ENCODE measurements at places on chromosomes 4 and X.

GRCh38 chrX:76920607-76921006 lies 493.1 kb downstream of the MAGEE1 start:
- no peak for DNase-seq

GRCh38 chr4:188218392-188218791 lies 79.2 kb downstream of the TRIML1 start:
- DNase-seq, result no peak

DNA sequence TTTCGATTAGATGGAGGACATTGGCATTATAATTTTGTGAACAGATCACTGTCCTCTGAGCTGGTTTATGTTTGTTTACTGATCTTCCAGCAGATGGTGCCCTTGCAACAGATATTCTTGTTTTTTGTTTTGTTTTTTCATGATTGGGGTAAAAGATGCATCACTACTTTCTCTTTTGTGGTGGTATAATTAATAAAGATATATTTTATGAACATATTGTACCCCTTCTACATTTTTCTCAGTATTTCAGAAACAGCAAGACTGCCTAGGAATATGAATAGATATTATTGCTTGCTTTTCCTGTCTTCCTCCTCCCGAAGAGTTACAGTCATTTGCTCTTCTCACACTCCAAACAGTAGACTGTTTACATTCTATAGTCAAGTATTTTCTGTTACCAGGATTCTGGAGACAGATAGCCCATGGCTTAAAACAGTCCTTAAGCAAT lies 905.2 kb downstream of the TRAM1L1 start:
- no peak for DNase-seq

DNA sequence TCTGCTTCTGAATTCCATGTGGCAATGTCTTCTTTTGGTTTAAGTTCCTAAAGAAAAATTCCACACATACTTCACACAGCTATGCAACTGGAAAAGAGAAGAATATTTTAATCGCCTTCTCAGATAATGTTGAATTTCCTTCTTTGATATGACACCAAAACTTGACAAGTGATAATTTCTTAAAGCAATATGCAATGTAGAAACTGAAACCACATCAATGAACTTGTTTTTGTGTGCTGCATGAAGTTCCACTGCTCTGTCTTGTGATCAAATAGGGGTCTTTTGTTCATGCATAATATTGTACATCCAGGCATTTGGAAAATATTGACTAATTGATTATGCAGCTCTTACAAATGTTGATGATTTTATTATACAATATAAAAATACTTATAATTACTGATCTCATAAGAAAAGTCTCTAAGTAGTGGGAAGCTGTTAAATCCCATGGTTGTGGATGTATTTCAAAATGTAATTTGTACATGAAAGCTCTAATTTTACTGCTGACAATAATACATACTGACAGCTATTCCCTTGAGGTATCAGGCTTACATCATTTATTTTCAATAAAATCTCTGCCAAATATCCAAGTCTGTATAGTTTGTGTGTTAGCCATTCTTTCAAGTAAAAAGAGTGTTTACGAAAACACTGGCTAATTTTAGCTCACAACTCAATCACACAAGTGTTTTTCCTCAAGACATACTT lies 56.5 kb downstream of the AGA start:
- DNase-seq, result no peak

DNA sequence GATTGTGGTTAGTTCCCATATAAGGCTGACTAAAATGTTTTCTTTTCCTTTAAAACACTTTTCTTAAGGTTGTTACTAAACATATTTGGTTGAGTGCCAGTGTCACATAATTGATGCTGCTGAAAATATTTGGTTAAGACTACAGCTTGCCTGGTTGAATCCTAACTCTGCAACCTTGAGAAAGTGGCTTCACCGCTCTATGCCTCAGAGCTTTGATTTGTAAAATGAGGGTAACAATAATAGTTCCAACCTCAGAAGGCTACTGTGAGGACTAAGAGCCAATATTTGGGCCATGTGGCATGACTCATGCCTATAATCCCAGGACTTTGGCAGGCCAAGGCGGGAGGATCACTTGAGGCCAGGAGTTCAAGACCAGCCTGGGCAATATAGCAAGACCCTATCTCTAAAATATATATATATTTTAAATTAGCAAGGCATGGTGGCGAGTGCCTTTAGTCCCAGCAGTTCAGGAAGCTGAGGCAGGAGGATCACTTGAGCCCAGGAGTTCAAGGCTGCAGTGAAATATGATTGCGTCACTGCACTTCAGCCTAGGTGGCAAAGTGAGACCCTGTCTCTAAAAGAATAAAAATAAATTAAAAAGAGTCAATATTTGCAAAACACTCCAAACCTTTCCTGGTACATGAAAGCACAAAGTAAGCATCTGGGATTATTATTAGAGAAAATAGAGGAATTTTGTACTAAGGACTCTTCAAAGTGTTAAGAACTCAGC lies 7.1 kb upstream of the NEIL3 start:
- no peak for DNase-seq

DNA sequence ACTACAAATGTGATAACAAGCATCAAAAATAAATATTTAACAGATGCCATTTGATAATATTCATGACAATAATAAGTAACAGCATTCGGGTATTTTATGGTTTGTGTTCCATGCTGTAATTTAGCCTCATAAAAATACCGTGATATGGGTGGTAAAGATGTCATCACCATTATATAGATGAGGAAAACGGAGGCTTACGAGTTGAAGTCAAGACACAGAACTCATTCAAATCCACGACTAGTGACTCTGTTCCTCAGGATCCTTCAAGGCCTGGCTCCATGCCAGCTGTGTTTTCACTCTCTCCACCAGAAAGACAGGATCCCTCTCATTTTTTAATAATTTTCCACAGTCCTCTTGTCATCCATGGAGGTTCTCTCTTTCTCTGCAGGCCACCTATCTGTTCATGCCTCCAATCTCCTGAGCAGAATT lies 94.5 kb downstream of the APBB2 start:
- no peak for DNase-seq

GRCh38 chrX:49309401-49309981 lies 6.0 kb downstream of the GAGE10 start:
- DNase-seq, result no peak

GRCh38 chr4:83252782-83253405 lies 31.7 kb downstream of the COQ2 start:
- no peak for DNase-seq

- DNase-seq, result no peak
Measured at GRCh38 chr4:100838286-100838685, 320.5 kb upstream of the EMCN start.

DNA sequence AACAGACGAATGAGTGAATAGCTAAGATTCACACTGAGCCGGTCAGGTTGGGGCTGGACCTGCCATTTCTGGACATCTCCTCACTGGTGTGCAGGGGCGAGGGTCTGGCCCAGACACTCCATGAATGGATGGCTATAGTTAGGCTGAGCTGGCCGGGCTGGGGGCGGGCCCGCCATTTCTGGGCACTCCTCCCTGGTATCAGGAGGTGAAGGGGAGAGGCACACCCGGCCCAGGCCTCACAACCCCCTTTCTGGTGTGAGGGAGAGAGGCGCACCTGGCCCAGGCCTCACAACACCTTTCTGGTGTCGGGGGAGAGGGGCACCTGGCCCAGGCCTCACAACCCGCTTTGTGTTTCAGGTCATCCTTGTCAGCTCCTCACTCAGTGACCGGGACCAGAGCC lies 203.2 kb upstream of the PSAPL1 start:
- peak; percentile 37 for DNase-seq

- no peak for DNase-seq
Measured at GRCh38 chrX:150872773-150873336, 25.6 kb downstream of the CD99L2 start.

DNA sequence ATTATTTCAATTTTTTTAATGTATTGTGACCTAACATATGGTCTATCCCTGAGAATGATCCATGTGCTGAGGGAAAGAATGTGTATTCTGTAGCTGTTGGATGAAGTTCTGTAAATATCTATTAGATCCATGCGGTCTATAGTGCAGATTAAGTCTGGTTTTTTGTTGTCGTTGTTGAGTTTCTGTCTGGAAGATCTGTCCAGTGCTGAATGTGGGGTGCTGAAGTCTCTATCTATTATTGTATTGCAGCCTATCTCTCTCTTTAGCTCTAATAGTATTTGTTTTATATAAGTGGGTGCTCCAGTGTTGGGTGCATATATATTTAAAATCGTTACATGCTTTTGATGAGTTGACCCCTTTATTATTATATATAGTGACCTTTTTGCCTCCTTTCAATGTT lies 26.2 kb upstream of the PAGE3 start:
- DNase-seq, result no peak

GRCh38 chr4:100417565-100417964 lies 100.3 kb downstream of the EMCN start:
- DNase-seq, result no peak

DNA sequence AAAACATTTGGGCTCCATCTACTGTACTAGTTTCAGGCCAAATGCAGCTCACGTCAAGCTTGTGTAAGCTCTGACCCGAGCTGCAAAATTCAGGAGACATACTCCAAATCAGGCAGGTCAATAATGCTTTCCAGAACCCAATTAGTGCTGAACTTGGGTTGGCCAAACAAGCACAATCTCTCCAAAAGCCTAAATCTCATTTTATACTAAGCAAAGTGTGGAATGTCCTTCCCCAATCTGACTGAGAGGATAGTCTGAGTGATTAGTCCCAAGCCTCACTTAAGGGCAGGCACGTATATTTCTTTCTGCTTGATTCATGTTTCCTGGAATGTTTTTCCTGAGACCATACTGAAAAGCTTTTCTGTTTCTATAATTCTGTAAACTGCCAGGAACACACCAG lies 79.9 kb downstream of the NKX6-1 start:
- no peak for DNase-seq

- DNase-seq, result no peak
Measured at GRCh38 chrX:69177511-69178162, 12.4 kb upstream of the PJA1 start.

DNA sequence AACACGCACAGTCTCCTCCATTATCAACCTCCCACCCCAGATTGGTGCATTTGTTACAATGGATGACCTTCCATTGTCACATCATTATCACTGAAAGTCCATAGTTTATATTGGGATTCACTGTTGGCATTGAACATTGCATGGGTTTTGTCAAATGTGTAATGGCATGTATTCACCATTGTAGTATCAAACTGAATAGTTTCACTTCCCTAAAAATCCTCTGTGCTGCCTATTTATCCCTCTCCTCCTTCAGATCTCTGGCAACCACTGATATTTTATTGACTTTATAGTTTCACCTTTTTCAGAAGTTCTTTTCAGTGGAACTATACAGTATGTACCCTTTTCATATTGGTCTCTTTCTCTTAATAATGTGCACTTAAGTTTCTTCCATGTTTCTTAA lies 1565.4 kb downstream of the PCDH18 start:
- no peak for DNase-seq

- no peak for DNase-seq
Measured at GRCh38 chr4:155781249-155781831, 22.5 kb downstream of the GUCY1B1 start.

DNA sequence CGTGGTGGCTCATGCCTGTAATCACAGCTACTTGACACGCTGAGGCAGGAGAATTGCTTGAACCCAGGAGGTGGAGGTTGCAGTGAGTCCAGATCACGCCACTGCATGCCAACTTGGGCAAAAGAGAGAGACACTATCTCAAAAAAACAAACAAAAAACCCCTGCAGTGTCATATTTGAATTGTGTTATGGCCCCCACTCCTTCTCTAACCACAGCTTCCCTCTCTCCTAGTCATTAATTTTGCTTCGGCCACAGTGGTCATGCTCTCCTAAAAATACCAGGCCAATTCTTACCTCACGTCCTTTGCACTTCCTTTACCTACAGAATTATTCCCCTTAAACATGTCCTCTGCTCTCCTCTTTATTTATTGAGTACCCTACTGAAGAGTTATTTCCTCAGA lies 206.1 kb downstream of the PPP3CA start:
- DNase-seq, result no peak

GRCh38 chr4:103375278-103375677 lies 177.1 kb upstream of the CENPE start:
- DNase-seq, result no peak

GRCh38 chr4:140893939-140894338 lies 137.8 kb upstream of the TBC1D9 start:
- DNase-seq, result no peak

DNA sequence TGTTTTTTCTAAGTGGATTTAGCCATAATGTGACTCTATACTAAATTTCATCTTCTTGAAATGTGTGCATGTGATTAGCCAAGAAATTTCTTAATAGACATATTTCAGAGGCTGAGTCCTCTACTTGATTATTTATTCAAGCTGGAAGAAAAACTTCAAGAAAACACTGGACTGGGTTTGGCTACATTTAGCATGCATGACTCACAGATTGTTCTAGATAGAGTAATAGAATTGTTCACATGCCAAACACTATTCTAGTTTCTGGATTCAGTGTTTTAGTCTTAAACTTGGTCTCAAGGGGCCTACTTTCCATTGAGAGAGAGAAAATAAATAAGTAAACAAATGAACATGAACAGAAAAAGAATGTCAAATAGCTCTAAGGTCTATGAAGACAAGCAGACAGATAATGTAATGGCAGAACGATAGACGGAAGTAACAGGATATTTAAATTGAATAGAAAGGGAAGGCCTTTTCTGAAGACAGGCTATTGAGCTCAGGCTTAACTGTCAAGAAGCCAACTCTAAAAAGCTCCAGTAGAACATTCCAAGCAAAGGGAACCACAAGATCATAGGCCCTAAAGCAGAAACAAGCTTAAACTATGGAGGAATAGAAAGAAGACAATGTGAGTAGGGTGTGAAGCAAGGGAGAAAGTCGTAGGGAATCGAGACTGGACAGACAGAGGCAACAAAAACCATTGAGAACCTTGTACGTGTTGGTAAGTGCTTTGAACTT lies 104.6 kb downstream of the TMEM144 start:
- DNase-seq, result no peak

GRCh38 chr4:70619288-70619687 lies 9.3 kb upstream of the ENAM start:
- no peak for DNase-seq

- DNase-seq, result no peak
Measured at GRCh38 chrX:154751203-154751668, 359 bp upstream of the GAB3 start.

GRCh38 chr4:132297346-132297745 lies 851.7 kb upstream of the PCDH10 start:
- DNase-seq, result no peak

- no peak for DNase-seq
Measured at GRCh38 chr4:98745366-98745765, 87.0 kb upstream of the TSPAN5 start.

DNA sequence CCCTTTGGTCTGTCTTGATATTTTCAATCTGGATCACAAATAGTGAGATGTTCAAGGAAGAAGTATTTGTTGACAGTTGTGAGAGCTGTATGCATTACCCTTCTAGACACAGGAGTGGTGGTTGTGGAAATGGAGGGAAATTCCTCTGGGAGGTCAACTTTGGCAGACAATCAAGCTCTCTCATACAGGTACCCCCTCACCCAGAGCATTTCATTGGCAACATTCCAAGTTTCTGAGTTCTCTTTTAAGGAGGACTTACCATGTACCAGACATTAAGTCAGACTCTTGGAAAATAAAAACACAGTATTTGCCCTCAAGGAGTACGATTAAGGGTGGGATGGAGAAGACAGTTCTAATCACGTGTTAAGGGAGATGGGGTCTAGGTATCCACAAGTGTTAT lies 45.3 kb downstream of the KLHL15 start:
- DNase-seq, result no peak

Measured in Right ventricle myocardium inferior (tissue), 1 donor.